ENCODE measurements at places on chromosomes 6 and 20.

GRCh38 chr6:108959972-108960582 lies 111.9 kb downstream of the ARMC2 start:
- no peak for DNase-seq

GRCh38 chr6:130839379-130839778 lies 12.2 kb downstream of the SMLR1 start:
- no peak for DNase-seq

- no peak for DNase-seq
Measured at GRCh38 chr20:16013631-16014030, 559.6 kb downstream of the KIF16B start.

- no peak for DNase-seq
Measured at GRCh38 chr6:54907355-54907754, 60.8 kb downstream of the FAM83B start.

DNA sequence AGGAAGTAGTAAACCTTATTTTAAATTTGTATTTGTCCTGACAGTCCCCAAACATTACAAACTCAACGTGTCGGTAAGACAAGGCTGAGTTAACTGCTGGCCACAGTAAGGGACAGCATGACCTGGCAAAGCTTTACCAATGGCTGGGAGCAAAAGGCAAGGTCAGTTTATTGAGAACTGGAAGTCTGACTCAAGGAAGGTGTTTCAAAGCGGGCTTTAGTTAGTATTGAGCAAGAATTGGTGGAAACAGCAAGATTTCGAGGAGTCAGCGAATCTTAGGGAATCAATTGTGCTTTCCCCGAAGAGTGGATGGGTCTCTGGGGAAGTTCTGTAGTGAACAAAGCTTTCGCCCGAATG lies 885 bp upstream of the GZF1 start:
- DNase-seq, result no peak

DNA sequence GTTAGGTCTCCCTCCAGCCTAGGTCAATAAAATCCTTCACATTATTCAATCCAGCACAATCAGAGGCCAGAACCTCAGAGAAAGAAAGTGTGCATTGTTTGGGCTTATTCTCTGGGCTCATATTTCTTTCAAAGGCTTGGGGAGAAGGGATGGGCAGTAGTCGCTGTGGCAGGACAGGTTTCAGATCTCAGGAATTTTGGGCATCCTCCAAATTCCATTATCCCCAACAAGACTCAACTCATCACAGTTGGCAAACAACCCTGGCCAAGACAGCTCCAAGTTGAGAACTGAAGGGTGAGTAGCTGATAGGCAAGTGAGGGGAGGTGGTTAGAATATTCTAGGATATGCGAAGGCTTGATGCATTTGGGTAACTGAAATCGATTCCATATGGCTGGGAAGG lies 27.2 kb upstream of the CHD6 start:
- no peak for DNase-seq

- no peak for DNase-seq
Measured at GRCh38 chr20:50721881-50722281, 9.5 kb upstream of the PARD6B start.

DNA sequence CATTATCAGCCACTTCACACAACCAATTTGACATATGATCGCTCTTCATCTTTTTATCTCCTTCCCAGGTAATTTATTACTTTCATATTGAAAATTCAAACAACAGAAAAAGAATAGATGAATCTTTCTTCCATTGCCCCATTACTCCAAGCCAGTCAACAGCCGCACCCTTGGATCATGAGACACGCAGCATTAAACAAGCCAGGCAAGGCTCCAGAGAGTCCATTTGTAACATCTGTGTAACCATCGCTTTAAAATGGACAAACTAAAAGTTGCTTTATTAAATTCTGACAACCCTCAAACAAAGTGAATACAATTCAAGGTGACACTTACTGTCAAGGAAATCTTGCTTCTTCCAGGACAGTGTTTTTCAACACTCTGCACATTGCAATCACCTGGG lies 200.3 kb downstream of the EPM2A start:
- no peak for DNase-seq

DNA sequence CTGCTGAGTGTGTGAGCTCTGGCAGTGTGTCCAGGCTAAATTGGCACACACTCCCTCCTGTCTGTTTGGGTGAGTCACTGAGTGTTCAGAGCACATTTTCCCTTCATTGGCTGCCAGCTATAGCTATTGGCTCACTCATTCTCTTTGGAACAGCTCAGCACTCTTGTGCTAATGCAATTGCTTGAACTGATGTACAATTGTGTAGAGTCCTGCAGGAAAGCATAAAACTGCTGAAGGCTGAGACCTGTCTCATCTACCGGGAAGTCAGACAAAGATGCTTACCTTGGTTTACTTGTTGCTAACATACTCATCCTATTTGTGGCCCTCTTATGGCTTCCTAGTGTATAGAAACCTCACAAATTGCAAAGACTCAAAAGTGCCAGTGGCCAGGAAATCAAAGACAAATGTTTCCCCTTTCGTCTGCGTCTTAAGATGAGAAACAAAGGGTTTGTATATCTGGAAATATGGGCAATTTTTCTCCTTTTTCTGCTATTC lies 351.0 kb downstream of the BCKDHB start:
- DNase-seq, result no peak

- DNase-seq, result no peak
Measured at GRCh38 chr20:63655249-63655648, 2.0 kb upstream of the STMN3 start.

DNA sequence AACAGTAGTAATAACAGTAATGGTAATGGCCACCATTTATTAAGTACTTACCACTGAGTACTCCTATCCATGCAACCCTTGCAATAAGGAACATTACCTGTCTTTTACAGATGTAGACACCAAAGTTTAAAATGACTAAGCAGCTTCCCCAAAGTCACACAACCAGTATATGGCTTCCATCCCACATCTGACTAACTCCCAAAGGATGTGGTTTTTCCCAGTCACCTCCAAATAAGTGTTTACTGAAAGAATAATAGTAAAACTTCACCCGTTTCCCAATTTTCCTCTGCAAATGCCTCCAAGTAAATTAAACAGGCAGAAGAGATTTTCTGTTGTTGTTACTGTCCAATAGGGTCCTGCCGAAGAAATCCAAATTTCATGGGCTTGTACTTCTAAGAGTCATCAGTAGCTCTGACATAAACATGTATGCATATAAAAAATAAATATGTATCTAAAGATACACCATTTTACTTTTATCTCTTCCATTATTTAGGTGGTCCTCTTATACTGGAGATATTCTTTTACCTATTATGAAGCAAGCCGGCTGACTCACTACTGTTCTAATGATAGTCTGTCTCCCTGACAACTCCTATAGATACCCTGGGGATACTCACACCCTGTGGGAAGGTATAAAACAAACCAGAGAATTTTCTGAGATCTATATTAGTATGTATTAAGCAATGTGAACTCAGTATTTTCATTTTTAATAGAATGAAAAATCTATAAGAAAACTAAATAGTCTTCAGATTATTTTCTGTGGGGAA lies 77.9 kb upstream of the ID4 start:
- DNase-seq, result no peak

- DNase-seq, result no peak
Measured at GRCh38 chr6:52500238-52501129, 76.4 kb downstream of the TRAM2 start.

DNA sequence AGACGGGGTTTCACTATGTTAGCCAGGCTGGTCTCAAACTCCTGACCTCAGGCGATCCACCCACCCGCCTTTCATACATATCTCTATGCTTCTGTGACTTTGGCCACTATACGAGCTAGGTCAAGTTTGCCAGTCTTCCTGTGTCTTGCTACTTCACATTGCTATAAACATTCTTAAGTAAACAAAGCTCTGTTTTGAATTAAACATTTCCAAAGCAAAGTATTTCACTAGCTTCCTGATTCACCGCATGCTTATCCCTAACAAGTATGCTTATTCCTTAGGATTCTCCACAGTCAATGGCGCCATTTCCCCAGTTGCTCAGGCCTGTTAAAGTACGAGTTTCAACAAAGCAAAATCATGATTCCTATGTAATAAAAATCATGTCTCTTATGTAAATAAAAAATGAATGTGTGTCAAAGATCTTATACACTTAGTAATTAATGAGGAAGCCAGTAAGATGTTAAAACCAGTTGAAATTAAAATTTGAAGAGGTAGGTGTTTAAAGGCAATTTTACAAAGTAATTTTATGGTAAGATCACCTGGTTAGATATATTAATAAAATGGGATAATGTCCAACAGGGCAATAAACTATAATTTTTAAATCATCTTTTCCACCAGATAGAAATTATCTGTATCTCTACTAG lies 88.5 kb downstream of the PRKN start:
- no peak for DNase-seq

- DNase-seq, result no peak
Measured at GRCh38 chr20:60046011-60046413, 87.8 kb downstream of the CDH26 start.

DNA sequence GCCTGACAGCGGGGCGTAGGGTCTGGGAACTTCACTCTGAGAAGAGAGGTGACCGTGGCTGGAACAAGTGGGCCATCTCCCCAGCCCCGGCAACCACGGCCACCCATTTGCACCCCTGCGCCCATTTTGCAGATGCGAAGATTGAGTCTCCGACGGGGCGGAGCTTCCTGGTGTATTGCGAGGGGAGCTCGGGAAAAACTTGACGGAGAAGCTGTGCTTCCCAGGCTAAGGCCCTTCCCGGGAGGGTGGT lies 653 bp downstream of the ZNF335 start:
- DNase-seq, result no peak

DNA sequence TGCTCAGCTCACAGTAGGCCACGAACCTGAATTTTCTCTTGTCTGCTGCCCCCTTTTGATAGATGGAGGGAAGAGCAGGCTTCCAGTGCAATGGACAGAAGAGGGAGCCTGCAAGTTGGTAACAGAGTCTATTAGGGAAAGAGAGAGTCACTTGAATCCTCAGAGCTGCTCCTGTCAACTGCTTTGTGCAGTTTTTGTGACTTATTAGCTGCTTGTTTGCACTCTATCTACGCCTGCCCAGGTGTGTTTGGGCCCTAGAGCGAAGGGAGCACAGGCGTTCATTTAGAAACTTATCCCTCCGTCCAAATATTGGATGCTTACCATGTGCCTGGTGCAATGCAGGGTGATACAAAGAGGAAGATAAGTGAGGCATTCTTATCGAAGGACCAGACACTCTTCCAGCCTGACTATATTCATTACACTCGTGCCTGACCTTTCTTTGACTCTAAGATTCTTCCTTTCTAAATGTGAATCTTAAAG lies 11.6 kb upstream of the SLC2A12 start:
- DNase-seq, result peak; percentile 52

GRCh38 chr20:38001981-38002380 lies 31.3 kb downstream of the TTI1 start:
- no peak for DNase-seq

DNA sequence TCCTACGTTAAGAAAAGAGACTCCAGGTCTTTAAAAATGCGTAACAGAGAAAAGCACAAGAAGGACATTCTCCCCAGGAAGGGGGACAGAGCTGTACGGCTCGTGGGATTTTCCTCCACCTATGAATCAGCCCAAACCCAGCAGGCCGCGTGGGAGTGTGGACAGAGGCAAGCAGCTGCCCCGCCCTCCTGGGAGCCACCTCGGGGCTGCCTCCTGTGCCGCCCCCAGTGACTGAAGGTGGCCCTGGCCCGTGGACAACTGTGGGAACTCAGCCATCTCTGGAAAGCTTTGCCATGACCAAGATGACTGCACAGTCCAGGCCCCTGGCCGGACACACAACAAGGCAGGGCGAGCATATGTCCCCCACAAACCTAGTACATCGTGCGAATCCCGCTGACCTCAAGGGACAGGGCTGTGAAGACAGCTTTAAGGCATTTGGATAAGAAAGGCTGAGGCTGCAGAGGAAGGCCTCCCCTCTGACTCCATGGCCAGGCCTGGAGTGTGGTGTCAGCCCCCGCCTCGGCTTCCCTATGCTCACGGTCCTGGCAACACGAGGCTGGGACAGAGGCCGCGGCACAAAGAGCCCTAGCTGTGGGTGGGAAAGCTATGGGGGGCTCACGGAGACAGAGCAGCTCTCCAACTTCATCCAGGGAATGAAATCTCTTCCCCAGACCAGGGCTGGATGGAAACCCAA lies 26.9 kb downstream of the PXDC1 start:
- DNase-seq, result no peak

DNA sequence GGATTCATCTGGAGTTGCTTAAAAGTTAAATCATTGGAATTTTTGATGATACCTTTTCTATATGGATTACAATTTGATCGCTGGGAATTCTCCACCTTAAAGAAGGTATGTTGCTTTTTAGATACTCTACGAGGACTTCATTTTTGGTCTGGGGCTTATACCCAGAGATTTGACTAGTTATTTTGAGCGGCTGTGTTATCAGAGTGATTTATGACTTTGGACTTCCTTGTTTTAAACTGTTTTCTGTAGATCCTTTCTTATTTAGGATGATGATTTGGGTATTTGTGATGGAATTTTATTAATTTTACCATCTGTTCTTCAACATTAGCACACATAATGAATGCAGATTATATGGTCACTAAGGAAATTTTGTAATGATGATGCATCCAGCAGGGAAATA lies 75.2 kb downstream of the SOX4 start:
- no peak for DNase-seq

DNA sequence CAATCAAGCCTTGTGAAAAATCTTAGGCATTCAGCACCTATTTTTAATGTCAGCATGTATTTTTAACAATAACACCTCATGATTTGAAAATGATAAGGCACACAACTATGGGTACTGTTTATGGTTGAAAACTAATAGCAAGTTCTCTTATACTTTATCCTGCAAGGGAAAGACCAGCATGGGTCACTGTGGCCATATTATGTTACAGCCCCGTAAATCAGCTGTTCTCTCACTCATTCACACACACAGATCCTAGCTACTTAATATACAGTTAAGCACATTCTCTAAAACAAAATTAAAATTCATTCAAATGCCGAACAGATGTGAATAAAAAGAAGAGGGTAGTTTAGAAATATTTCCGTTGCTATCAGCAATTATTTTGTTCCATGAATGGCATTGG lies 224.4 kb downstream of the OGFRL1 start:
- DNase-seq, result no peak

- no peak for DNase-seq
Measured at GRCh38 chr20:8152847-8153246, 20.8 kb downstream of the PLCB1 start.

DNA sequence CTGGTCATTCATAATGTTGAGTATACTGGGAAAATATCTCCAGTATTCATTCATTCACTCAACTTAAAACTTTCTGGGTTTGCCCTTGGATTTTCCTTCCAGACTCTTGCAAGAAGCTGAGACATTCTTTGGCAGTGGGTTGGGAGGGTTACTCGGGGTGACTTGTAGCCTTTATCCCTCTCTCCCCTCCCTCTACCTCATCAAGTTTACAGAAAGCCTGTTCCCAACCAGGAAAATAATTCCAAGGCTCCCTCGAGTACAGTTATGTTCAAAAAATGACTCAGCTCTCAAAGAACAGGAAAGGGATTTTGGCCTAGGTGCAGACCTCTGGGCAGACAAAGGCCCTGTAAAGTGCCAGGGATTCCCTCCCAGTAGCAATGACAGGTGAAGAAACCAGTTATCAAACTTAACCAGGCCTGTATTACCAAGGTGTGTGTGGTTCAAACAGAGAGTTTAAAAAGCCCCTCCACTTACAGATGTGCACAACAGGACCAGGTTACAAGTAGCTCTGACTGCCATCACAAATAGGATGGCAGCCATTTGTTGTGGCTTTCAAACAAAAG lies 22.2 kb downstream of the FKBP1A start:
- no peak for DNase-seq
